HS-27A (cell line): ENCODE measurements at places on chromosomes 2 and 18.
A peak's percentile ranks its signal among the peaks of the same experiment; 100 is the strongest.

DNA sequence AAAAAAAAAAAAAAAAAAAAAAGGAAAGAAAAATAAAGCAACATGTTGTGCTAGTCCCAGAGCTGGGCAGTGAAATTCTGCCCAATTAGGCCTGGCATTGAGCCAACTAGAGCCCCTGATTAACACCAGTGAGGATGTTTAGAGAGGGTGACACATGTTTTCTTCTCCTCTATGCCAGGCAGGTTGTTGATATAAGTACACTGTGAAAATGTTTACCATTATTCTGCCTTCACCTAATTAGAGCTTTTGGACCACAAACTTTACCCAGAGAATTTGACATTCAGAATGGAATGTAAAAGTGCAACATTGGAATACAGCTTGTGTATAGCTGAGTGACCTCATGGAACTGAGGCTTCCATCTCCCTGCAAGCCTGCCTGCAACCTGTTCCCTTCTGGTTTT lies 95.9 kb upstream of the MSH2 start:
- no peak for DNase-seq

DNA sequence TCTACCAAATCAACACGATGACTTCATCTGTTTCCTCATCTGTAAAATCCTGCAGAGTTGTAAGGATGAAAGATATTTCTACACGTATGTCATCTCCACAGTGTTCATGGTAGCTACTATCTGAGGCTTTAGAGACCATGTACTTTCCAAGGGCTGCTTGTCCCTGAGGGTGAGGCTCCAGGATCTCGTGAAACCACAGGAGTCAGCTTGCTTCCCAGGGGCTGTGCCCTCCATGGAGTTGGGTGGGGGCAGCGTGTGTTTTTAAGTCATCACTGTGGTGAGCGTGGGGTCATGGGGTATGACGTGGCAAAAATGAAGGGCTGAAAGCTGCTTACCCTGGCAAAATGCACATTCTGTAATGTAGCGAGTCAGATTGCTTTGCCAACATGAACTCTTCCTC lies 81.6 kb downstream of the ASAP2 start:
- DNase-seq = peak; percentile 90

GRCh38 chr2:941871-942270 lies 8.8 kb upstream of the SNTG2 start:
- DNase-seq = no peak

GRCh38 chr2:23588508-23589201 lies 203.7 kb downstream of the KLHL29 start:
- no peak for DNase-seq

GRCh38 chr2:121696410-121696930 lies 40.2 kb downstream of the NIFK start:
- no peak for DNase-seq

- DNase-seq = no peak
These were observed 61.0 kb upstream of the TAF1B start for GRCh38 chr2:9782197-9782719.

DNA sequence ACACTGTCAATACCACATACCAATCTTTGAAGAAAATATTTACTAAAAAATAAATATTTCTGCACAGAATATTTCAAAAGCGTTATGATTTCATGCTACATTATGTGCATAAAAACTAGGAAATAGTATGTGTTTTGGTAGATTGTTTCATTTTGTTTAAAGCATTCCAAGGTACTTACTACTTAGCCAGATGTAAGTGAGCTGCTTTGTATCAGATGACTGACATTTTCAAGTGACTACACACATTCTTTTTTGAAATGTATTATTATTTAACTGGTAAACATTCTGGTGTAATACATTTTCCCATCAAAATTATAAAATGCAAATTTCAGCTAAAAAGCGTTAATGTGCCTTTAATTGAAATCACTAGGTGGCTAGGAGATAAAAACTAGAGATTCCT lies 21.5 kb downstream of the GCA start:
- DNase-seq = no peak

- DNase-seq = no peak
These were observed 102.2 kb upstream of the TAF1B start for GRCh38 chr2:9741110-9741509.

GRCh38 chr2:17759805-17760204 lies 5.9 kb downstream of the GEN1 start:
- DNase-seq = no peak

DNA sequence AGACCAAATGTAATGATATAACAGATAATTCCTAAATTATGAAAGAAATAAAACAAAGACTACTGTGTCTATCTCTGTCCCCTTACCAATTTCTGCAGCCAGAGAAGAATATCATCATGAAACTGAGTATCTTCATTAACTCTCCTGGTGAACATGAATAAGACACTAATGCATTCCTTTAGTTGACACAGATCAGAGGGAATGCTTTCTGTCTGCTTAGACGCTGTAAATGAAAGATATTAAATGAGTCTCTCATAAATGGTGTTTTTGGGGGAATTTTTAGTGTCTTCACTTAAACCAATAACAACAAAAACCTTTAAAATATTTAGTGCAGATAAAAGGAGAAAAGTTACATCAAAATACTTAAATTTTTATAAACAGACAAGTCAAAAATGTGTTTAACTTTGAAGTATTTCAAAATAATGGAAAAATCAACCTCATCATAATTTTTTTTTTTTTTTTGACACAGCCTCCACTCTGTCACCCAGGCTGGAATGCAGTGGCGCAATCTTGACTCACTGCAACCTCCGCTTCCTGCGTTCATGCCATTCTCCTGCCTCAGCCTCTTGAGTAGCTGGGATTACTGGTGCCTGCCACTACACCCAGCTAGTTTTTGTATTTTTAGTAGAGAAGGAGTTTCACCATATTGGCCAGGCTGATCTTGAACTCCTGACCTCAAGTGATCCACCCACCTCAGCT lies 16.0 kb downstream of the EPG5 start:
- no peak for DNase-seq

GRCh38 chr18:47775961-47776360 lies 154.5 kb downstream of the SMAD2 start:
- DNase-seq = no peak

- no peak for DNase-seq
These were observed 2.4 kb upstream of the ETAA1 start for GRCh38 chr2:67394734-67395133.

GRCh38 chr2:1942836-1943360 lies 198.6 kb upstream of the PXDN start:
- DNase-seq = no peak

DNA sequence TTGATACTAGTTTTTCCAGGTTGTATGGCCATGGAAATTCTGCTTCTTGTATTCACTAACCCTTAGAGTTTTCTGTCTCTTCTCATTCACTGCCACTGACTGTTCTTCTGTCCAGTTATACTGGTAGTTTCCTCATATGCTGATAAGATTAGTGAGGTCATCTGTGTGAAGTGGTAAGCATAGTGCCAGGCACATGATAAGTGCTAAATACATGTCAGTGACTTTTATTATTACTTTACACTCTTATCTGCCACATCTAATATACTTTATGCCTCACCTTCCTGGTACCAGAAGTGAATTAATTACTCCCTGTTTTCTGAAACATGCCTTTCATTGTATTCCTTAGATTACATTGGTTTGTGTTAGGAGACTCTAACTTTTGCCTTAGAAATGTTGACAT lies 91.3 kb downstream of the NBEAL1 start:
- DNase-seq = no peak

DNA sequence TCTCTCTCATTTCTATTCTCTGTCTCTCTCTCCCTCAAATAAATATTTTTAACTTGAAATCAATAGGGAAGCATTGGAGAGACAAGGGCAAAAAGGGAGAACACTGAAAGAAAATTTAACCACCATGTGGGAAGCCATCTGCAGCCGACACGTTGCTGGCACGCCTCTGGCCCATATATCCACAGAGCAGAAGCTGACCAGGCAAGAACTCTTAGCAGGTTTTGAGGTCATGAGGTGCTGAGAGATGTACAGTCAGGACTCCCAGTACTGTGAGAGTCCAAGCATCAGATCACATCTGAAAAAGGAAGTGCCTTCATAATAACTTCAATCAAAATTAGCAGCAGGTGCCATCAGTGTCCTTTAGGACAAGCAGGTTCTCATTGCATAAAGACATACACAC lies 156.6 kb downstream of the AKAIN1 start:
- no peak for DNase-seq

DNA sequence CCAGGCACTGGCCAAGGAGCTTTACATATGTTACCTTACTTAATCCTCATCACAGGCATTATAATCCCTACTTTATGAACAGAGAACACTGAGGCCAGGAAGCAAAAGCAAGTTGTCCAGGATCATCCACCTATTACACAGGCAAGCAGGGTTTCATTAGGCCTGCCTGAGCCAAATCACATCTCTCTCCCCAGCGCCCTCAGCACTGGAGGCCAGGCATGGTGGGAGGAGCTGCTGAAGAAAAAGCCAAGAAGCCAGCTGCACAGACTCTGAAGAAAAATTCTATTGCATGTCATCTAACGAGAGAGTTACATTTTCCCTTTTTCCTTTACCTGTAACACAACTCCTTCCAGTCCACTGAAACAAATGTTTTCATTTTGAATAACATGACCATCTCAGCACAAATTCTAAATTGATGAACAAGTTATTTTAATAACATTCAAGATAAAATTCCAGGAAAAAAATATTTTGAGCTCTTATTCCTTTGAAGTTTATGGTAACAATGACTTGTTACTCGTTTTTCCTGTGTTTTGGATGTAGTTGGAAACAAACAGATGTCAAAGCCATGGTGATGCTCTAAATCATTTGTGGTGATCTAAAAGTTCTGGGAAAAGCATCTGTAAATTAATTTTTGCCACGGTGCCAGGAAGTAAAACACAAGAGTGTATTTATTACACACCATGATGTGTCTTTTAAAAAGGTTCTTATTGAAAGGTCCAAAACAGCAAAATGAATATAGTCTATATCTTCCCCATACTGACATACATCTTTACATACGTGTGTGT lies 139.0 kb upstream of the ITGB6 start:
- DNase-seq = no peak

- no peak for DNase-seq
These were observed 3.2 kb downstream of the DSEL start for GRCh38 chr18:67513280-67513679.

- DNase-seq = no peak
These were observed 2.9 kb downstream of the FN1 start for GRCh38 chr2:215432759-215433594.

DNA sequence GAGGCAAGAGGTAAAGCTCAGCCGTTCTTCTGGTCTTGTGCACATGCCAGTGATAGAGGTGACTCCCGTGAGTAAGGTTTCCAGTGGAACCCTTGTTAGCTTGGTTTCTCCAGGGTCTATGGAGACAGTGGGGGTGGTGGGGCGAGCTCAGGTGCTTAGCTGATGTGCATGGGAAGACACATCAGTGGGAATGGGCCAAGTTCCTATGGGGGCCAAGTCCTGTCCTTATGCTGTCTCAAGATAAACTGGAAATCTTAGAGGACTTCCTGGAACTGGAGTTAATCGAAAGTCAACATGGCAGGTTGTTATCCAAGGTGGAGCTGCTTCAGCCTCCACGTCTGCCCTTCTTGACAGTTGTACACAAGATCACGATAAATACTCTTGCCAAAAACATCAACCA lies 130.1 kb upstream of the TMEM18 start:
- no peak for DNase-seq

GRCh38 chr2:134932864-134933526 lies 14.4 kb downstream of the CCNT2 start:
- no peak for DNase-seq
